Activated T-cell treated with anti-CD3 and anti-CD28 coated beads, Interleukin-2, amount 50 U/mL, for 72 hours (primary cell): ENCODE measurements at places on chromosomes 11 and 22. TPM values are rescaled to one million over a fixed set of nuclear protein-coding genes. Genes with fewer than 3 reads are reported as not detected.

The SCN4B gene
- total RNA-seq: 0.53 TPM

The POGLUT3 gene
- 16.2 TPM for total RNA-seq

DNA sequence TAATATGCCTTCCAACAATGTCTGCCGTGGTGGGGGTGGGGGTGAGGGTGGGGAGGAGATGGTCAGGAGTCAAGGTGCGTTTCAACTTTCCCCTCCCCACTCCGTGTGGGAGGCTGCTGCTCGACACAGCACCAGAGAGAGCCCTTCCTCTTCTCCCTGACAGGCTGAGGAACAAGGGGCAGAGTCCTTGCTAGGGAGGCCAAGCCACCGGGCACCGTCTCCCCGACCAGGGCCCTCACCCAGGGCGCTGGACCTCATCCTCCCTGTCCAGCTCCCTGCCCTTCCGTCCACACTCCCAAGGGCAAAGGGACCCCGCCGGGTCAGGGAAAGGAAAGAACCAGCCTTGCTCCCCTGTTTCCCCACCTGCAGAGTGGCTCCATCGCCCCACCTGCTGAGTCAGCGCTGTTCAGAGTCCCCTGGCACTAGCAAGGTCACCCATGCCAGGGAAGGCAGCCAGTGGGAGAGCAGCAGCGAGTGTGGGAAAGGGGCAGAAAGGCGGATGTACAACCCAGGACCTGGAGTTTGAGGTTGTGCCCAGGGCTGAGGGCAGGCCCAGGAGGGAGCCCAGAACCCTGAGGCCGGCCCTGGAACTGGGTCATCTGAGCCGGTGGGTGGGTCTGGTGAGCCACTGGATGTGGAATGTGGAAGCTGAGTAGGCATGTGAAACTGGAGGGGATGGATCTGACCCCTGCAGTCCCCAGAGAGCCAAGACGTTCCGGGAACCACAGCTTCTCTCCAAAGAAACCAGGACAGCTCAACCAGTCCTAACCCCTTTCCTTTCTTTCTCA lies 47.2 kb downstream of the BUD13 start:
- no peak overlapping the region for H3K27ac ChIP-seq
- H3K27me3 ChIP-seq: peaks cover 7% of the 10 kb centered on the region
- no peak overlapping the region for H3K4me3 ChIP-seq

The ACR gene
- total RNA-seq: not detected

- H3K4me3 ChIP-seq: no peak overlapping the region
- H3K27me3 ChIP-seq: no peaks in the 10 kb centered on the region
- H3K27ac ChIP-seq: no peak overlapping the region
- peaks cover 71% of the 10 kb centered on the region for H3K4me1 ChIP-seq
- H3K36me3 ChIP-seq: peaks cover 1% of the 10 kb centered on the region
These were observed 76.0 kb upstream of the SORL1 start for GRCh38 chr11:121376130-121376529.

The FXYD6 gene
- 0.25 TPM for total RNA-seq

DNA sequence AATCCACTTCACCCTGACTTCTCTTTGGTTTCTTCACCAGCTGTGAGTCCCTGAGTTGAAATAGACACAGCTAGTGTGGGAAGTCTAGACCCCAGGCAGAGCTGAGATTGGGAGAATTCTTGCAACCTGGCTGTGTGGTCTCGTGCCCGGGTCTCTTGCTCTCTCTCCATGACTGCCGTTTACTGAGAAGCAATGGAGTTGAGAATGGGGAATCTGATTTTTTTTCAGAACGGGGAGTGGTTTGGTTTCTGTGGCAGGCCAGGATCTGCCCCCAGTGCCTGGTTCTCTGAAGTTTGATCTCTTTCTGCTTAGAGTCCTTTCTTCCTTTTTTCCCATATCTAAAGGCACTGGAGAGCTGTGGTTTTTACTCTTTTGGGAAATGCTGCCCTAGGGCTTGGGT lies 1.5 kb downstream of the SIDT2 start:
- peak overlapping the region; percentile 94 for H3K4me3 ChIP-seq
- no peak for DNase-seq
- H3K27ac ChIP-seq: peak overlapping the region; percentile 87
- no peaks in the 10 kb centered on the region for H3K27me3 ChIP-seq

- H3K27me3 ChIP-seq: no peaks in the 10 kb centered on the region
- no peak overlapping the region for H3K4me3 ChIP-seq
- no peak overlapping the region for H3K27ac ChIP-seq
- H3K36me3 ChIP-seq: no peaks in the 10 kb centered on the region
- DNase-seq: no peak
These were observed 407.3 kb downstream of the NXPE2 start for GRCh38 chr11:115085461-115086210.

The TSG101 gene
- total RNA-seq: 59.0 TPM

DNA sequence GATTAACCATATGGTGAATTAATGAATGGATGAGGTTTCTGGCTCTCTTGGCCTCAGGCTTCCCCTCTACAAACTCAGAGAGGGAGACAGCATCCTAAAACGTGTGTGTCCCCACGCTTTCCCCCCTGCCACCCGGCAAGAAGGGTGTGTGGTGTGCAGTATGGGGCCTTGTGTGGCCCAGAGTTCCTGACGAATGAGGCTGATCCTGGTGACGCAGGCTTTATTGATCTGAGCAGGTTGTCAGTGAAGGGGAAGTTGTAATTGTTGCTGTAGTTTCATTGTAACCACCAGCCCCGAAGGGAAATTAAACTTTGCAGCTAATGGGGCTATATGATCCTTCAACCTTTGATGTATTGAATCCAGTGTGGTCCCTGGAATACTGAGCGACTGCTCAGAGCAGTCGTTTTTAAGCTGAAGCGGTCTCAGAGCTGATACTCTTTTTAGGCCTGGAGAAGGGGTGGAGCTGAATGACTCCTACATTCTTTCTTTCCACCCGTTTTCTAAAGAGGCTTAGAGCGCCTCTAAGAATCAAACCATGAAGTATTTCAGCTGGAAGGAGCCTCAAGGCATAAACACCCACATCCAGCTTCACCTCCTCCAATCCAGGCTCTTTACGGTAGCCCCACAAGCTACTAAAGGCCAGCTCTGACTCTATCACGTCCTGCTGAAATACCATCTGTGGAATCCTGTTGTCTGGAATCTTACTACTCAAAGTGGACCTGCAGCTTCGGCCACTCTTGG lies 284.7 kb downstream of the MIAT start:
- peaks cover 4% of the 10 kb centered on the region for H3K36me3 ChIP-seq
- DNase-seq: no peak
- H3K4me1 ChIP-seq: no peaks in the 10 kb centered on the region

DNA sequence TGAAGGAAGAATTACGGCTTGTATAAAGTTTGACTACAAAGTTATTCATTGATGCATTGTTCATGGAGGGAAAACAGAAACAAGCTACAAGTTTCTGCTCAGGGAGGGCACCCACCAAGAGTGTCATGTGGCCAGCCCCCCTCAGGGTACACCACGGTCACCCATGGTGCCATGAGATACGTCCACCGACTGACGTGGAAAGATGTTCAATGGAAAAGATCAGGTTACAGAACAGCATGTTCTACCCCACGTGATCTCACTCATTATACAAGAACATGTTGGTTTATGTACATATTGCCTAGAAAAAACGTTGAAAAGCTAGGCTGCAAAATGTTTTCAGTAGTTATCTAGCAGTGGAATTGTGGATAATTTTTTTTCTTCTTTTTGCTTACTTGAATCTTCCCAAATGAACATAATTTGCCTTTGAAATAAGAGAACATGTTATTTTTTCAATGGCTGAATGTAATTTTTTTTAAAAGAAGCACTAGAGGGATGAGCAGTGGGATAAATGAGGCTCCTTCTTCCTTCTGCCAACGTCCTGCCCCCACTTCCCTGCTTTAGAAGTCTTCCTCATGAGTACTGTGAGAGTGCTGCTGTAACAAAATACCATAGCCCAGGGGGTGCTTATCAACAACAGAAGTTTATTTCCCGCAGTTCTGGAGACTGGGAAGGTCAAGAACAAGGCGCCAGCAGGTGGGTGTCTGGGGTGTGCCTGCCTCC lies 22.5 kb downstream of the RCN1 start:
- H3K27me3 ChIP-seq: peaks cover 25% of the 10 kb centered on the region
- H3K4me1 ChIP-seq: no peaks in the 10 kb centered on the region
- DNase-seq: no peak

- no peak for DNase-seq
- no peaks in the 10 kb centered on the region for H3K4me1 ChIP-seq
- H3K27ac ChIP-seq: no peak overlapping the region
- H3K36me3 ChIP-seq: no peaks in the 10 kb centered on the region
These were observed 169.9 kb downstream of the CTTN start for GRCh38 chr11:70568035-70568813.

DNA sequence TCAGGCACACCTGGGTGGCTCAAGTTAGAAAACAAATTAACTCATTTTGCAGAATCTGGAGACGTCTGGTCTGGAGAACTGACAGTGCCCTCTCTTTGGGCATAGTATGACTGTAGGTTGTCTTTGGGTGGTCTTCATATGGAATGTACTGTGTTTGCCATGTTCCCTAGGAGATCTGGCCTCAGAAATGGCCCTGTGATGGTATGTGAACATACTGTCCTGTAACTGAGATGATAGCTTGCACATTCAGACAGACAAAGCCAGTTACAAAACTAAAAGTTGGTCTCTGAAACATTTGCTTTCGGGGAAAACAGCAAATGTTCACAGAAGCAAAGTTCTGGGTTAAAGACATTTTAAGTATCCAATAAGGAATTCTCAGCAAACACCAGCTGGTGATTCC lies 29.7 kb downstream of the CD44 start:
- peak overlapping the region; percentile 49 for H3K4me3 ChIP-seq
- H3K4me1 ChIP-seq: peaks cover 97% of the 10 kb centered on the region
- peaks cover 16% of the 10 kb centered on the region for H3K36me3 ChIP-seq
- no peak for DNase-seq
- H3K27ac ChIP-seq: peak overlapping the region; percentile 25

The FXYD2 gene
- total RNA-seq: 3.7 TPM

DNA sequence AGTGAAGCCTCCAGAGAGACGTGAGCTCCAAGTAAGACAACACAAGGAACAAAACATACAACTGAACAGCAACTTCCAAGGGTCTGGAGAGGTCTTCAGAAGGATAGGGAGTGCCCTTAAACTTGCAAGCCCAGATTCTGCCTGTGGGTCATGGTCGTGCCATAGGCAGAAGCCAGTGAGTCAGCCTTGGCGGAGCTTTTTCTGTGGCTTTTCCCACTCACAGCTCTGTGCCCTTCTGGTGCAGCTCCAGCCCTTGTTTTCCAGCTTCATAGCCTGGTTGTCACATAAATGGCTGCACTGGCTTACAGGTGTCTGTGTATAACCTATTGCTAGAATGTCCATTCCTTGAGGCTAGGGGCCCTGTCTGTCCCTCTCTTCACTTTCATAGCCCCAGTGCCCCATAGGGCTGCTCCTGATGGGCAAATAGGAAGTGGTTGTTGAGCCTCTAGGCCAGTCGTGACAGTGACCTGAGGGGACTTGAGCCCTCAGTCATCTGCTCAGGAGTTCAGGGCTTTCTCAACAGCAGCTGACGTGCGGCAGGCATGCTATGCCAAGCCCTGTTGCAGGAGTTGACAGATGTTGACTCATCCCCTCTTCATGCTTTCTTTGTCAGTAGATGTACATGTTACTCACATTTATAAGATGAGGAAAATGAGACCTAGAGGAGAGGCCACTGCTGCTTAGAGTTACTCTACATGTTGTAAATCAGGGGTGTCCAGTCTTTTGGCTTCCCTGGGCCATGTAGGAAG lies 7.4 kb downstream of the MED15 start:
- H3K36me3 ChIP-seq: peaks cover 14% of the 10 kb centered on the region
- peak overlapping the region; percentile 75 for H3K27ac ChIP-seq
- no peaks in the 10 kb centered on the region for H3K27me3 ChIP-seq
- H3K4me1 ChIP-seq: peaks cover 91% of the 10 kb centered on the region
- peak; percentile 18 for DNase-seq

The PGA5 gene
- total RNA-seq: not detected

DNA sequence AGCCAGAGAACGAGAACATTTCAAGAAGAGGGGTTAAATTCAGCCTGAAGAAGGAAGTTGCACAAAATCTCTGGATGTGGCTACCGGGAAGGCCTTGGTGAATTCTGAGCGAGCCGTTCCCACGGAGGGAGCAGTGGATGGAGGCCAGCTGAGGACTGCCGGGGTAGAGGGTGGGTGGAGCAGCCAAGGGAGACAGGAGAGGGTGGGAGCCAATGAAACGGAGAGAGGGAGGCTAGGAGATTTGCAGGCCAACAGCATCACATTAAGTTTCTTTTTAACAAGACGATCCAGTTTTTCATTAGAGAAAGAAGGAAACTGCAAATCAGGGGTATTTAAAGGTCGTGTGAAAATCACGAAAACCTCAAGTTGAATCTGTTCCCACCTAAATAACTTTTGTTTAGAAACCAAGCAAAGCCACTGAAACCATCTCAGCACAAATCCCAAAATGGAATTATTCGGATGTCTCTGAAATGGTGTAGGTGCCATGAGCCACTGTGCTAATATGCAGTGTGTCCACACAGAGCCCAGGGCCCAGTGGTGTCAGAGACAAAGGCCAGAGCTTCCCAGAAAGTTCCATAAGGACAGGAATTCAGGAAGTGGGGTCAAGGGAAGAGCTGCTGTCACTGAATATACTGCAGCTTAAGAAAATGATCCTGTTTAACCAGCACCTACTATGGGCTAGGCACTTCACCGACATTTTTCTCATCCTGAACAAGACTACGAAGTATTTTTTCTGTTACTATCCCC lies 59.7 kb upstream of the SLC35C1 start:
- H3K4me3 ChIP-seq: no peak overlapping the region
- H3K4me1 ChIP-seq: no peaks in the 10 kb centered on the region
- H3K27ac ChIP-seq: no peak overlapping the region
- DNase-seq: no peak
- H3K27me3 ChIP-seq: peaks cover 23% of the 10 kb centered on the region

GRCh38 chr11:27234961-27235360 lies 128.1 kb downstream of the CCDC34 start:
- H3K4me3 ChIP-seq: no peak overlapping the region
- no peak for DNase-seq
- no peaks in the 10 kb centered on the region for H3K27me3 ChIP-seq
- no peaks in the 10 kb centered on the region for H3K36me3 ChIP-seq
- H3K27ac ChIP-seq: no peak overlapping the region

GRCh38 chr22:44616882-44617655 lies 84.9 kb upstream of the PRR5 start:
- H3K4me3 ChIP-seq: no peak overlapping the region
- peaks cover 5% of the 10 kb centered on the region for H3K36me3 ChIP-seq
- no peaks in the 10 kb centered on the region for H3K27me3 ChIP-seq

The TMEM86A gene
- total RNA-seq: 1.0 TPM

- H3K4me3 ChIP-seq: no peak overlapping the region
- no peak overlapping the region for H3K27ac ChIP-seq
- H3K27me3 ChIP-seq: peaks cover 8% of the 10 kb centered on the region
- peaks cover 33% of the 10 kb centered on the region for H3K4me1 ChIP-seq
- no peak for DNase-seq
- no peaks in the 10 kb centered on the region for H3K36me3 ChIP-seq
These were observed 19.4 kb upstream of the DGKZ start for GRCh38 chr11:46327829-46328228.

DNA sequence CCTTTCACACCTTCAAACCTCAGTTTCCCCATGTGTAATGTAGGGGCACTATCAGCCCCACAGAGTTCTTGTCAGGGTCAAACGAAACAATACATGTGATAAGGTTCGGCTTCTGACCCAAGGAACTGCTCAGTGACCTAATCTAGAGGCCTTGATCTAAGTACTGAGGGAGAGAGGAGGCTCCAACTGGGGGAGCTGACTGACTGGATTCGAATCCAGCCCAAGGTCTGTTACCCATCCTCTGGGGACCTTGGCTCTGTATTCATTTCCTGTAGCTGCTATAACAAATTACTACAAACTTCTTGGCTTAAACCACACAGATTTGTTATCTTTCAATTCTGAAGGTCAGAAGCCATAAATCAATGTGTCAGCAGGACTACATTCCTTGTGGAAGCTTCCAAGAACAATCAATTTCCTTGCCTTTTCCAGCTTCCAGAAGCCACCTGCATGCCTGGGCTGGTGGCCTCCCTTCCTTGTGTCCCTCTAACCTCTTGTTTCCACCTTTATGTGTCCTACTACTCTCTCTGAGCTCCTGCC lies 10.7 kb upstream of the ANAPC15 start:
- H3K27ac ChIP-seq: no peak overlapping the region
- H3K4me3 ChIP-seq: no peak overlapping the region
- no peaks in the 10 kb centered on the region for H3K4me1 ChIP-seq
- peaks cover 15% of the 10 kb centered on the region for H3K27me3 ChIP-seq
- peaks cover 9% of the 10 kb centered on the region for H3K36me3 ChIP-seq
